CD4-positive, alpha-beta T cell treated with Interleukin-2 at 100 ng/mL for 4 hours (primary cell): ENCODE measurements at places on chromosomes 13 and 19.

DNA sequence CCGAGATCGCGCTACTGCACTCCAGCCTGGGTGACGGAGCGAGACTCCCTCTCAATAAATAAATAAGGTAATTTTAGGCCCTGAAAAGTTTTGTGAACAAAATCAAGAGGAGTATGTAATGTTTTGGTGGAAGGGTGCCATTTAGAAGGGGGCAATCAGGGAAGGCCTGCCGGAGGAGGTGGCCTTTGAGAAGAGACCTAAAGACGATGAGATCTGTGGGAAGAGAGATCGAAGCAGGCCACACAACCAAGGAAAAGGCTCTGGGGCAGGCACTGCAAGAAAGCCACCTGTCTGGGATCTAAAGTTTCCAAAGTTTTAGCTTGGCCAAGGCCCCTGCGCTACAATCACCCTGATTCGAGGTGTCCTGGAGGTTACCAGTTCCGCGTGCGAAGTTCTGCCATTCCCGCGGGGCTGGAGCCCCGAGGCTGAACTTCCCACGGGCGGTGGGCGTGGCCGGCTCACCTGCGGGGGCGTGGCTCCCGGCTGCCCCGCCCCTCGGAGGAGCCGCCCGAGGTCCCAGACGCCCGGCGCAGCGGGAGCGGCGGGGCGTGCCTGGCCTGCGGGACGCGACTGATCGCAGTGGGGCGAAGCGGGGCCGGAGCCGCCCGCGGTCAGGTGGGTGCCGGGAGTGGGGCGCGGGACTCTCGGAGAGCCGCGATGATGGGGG, at the start of gene KLC3:
TSS of gene KLC3 (plus strand) at position 519 of the 667 bp plus-strand sequence. CDS start 4,792 bp downstream, outside the sequence.
- DNase-seq: no peak

DNA sequence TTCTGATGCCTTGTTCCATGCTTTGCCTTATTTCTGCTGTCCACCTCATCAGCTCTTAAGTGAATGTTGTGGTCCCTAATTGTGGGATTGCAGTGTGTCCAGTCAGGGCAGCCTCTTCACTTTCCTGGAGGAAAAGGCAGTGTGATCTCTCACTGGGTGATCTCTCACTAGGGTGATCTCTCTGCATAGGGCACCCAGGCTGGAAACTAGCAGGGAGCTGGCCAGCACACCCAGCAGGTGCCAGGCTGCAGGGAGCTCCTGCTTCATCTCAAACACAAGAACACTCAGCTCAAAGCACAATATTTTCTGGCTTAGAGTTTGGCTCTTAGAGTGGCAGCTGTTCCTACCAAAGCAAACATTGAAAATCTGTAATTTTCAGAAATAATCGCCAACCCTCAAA, 36.5 kb upstream of the TSHZ3 start:
- DNase-seq: no peak

GRCh38 chr19:51029718-51030117, 3.3 kb upstream of the KLK11 start:
- no peak for DNase-seq

DNA sequence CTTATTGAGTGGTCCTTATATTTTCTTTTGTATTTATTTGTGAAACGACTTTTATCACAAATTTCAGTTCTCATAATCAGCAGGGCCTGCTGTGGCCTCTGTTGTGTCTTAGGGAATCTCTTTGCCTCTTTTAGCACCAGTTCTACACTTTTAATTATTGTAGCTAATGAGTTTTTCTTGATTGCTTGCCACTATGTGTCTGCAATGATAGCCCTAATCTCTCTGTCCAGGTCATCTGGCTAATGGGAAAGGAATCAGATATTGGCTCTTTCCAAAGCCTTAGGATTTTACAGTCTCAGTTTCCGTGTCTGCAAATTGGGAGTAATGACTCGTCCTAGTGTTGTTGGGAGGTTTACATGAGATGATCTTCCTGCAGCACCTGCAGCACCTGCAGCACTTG, 10.2 kb downstream of the WDFY2 start:
- no peak for DNase-seq

DNA sequence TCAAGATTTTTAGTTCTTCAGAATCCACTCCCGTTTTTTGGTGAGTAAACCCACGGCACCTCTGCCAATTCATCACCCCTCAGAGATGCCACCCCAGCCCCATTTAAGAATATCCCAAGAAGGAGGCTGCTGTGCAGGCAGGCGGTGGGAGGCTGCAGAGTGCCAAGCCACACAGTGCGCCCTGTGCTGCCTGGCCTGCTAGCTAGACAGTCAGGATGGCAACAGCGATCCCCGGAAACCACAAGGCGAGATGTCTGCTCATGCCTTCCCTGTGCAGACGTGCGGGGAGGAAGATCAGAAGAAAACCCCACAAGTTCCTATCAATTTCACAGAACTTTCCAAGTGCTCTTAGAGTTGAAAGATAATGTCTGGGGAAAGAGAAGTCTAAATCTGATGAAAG, 64.8 kb upstream of the GPR183 start:
- peak; percentile 76 for DNase-seq

DNA sequence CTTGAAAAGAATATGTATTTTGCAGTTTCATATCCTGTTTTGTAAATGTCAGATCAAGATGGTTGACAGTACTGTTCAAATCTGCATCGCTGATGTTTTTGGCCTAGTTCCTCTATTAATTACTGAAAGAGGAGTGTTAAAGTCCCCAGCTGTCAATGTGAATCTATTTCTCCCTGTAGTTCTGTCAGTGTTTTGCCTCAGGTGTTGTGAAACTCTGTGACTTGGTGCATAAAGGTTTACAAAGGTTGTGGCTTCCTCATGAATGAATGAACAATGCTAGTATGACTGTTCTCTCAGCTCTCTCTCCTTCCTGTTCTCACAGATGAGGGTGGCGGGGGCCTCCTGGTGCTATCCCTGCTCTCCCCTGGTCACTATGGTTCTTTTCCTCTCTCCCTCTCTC, 142.4 kb downstream of the MYCBP2 start:
- peak; percentile 8 for DNase-seq

- no peak for DNase-seq
These were observed 963.4 kb downstream of the PCDH17 start for GRCh38 chr13:58594747-58595600.

DNA sequence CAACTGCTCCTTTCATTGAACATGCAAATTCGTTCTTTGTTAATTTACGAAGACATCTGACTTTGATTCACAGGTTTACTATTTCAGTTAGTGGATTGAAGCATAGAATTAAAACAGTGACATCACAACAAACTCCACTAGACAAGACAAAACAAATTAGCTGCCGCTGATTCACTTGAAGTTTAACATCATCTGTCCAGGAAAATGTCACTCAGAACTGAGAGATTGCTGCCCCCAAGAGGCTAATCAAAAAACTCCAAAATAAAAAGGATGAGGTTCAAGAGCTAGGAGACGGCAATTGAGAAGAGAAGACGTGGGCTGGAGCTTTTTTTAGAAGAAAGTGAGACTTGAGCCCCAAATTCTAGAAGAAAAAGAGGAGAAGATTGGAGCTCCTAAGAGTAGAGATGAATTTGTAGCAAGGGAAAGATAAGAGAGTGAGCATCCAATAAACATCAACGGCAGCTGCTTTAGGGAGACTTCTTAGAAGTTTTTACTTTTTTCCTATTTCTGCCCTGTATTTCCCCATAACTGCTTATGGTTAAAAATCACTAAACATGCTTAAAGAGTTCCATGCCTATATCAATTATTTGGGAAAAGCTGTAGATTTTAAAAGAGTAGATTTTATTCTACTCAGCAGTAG, 40.8 kb upstream of the TPP2 start:
- DNase-seq: peak; percentile 26

- DNase-seq: no peak
These were observed 23.9 kb downstream of the TJP3 start for GRCh38 chr19:3732108-3732507.

- no peak for DNase-seq
These were observed 18.3 kb downstream of the PDCD5 start for GRCh38 chr19:32599258-32599657.

GRCh38 chr13:113802761-113803160, 43.7 kb downstream of the TMEM255B start:
- DNase-seq: no peak

DNA sequence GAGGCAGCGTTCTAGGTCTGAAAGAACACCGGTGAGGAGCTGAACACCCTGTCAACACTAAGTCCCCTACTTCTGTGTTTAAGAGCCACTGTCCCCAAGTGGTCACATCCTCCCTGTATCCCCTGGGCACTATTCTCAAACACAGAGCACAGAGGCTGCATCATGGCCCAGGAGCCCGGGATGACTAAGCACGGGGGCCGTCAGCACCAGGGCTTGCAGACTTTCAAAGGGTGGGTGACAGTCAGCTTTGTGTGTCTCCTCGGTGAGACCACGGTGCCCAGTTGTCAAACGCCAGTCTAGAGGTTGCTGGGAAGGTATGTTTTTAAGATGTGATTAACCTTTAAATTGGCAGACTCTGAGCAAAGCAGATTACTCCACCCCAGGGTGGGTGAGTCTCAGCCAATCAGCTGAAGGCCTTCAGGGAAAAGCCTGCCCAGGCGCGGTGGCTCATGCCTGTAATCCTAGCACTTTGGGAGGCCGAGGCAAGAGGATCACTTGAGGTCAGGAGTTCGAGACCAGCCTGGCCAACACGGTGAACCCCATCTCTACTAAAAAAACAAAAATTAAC, 8.0 kb downstream of the MAP2K2 start:
- no peak for DNase-seq

- DNase-seq: no peak
These were observed 33.0 kb downstream of the ACTL9 start for GRCh38 chr19:8665468-8666213.

DNA sequence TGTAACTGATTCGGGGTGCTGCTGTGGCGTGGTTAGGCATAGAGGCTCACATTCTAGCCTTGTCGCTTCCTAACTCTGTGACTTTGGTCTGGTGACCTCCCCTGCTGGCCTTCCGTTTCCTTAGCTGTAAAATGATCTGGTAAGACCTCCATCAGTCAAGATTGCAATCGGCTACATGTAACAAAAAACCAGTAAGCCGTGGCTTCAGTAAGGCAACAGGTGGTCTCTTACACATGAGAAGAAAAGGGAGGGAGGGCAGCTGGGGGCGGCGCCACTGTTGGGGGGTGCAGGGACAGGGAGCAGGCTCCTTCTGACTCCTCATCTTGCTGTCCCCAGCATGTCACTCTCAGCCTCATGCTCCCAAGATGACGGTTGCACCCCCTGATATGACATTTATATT, 148.0 kb downstream of the SIPA1L3 start:
- DNase-seq: no peak

DNA sequence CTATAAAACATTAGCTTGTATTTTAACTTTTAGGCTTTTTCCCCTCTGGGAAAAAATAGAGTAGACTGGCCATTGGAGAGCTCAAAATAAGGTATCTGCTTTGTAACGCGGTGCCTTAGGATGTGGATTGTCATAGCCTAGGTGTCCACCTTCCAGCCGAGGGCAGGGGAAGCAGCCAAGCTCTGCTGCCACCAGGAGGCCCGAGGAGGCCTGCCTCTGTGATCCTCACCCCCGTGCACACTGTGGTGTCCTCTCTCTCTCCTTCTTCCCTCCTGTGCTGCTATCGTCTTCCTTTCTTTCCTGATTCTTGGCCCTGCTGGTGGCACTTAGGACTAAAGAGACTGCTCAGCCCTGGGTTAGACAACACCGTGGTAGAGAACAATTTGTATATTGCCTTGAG, 11.3 kb downstream of the HNRNPM start:
- no peak for DNase-seq

DNA sequence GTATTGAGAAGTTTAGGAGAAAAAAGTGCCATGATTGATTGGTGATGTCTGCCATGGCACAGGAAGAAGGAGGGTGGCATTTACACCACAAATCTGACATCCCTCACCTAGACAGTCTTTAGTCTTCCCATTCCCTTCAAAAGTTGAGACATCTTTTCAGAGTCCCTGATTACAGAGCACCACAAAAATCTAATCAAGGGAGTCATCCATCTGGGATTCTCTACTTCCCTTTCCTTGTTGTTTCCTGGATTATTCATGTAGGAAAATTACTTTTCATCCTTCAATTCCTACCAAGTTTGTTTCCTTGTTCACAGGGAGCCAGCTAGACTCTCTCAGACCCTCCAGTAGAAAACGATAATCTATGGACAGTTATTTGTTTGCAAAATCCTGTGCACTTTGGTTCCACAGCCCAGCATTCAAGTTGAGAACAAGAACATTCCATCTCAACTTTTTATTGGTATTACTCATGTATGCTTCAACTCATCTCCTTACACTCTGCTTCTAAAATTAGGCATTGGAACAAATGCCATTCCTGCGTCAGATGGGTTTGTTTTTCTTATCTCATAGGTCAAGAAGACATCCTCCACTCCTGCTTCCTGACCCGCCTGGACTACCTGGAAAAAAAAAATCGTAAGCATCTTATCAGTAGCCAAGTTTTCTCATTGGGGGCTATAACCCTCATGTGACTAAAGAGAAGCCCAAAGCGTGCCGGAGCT, 259.9 kb downstream of the FOXO1 start:
- no peak for DNase-seq

GRCh38 chr19:10003271-10003670, 7.0 kb downstream of the COL5A3 start:
- no peak for DNase-seq

GRCh38 chr13:60788156-60788829, 391.3 kb downstream of the TDRD3 start:
- no peak for DNase-seq

GRCh38 chr13:49791711-49792549, 552 bp downstream of the KPNA3 start:
- DNase-seq: peak; percentile 34

DNA sequence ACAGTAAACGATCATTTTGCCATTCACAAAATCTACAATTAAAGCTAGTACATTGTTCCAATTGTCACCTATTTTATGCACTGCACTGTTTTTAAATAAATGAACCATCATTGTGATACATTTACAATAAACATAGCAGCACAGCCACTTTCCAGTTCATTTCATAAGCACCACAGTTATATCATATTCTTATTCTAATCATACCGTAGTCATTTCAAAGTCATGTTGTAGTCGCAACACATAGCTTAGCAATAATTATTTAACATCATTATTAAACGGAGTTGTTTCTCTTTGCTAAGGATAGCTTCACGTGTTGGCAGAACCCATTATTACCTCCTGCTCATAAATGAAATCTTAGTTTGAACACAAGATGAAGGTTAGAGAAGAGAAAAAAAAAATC, 2.2 kb upstream of the PCDH9 start:
- DNase-seq: no peak

DNA sequence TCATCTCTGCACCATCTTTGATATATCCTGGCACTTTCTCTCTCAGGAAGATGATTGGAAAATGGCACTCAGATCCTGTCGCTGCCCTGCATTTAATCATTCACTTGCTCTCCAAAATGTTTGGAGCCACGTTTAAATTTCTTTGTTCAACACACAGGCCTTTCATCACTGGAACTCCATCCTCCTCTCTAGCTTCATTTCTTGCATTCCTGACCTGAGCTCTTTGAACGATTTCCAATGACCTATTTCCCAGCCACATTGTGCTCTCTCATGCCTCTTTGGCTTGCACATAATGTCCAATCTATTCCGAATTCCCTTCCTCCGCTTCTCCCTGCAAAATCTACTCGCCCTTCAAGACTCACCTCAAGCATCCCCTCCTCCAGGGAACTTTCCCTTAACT, 287.4 kb upstream of the NBEA start:
- DNase-seq: no peak
